ENCODE measurements at places on chromosomes 5 and 9.

DNA sequence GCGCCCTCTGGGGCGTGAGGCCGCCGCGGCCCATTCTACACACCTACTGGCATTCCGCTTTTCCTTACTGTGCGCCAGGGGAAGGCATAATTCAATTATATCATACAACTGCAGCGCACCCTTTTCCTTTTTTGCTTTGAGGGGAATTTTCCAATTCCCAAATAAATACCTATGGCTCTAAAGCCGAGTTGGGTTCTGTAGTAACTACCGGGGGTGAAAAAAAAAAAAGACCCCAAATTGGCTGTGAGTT lies 34.1 kb upstream of the NFIB start:
- H3K36me3 ChIP-seq: no peaks in the 10 kb centered on the region
- no peak overlapping the region for H3K27ac ChIP-seq
- no peak for DNase-seq

DNA sequence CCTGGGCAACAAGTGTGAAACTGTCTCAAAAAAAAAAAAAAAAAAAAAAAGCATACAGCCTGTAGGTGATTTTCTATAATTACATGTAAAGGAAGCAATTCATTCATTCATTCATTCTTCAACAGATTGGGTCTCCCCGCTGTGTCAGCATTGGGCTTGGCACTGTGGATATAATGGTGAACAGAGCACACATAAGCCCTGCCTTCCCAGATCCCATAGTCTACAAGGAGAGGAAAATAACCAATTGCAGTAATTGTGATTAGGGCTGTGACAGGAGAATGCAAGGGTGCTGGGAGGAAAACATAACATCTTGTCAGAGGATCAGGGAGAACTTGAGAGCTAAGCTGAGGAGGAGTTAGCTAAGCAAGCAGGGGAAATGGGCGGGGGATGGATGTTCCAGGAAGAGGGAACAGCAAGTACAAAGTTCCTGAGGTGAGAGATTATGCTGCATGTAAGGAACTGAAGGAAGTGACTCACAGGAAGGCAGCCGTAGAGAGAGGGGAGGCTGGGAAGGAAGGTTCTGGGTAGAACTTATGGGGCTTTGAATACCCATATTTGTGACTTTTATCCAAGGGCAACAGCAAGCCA lies 24.0 kb upstream of the KLF9 start:
- H3K4me3 ChIP-seq: no peak overlapping the region
- H3K27ac ChIP-seq: no peak overlapping the region
- H3K4me1 ChIP-seq: no peaks in the 10 kb centered on the region

GRCh38 chr5:116564756-116565490 lies 9.7 kb downstream of the SEMA6A start:
- no peak for DNase-seq
- no peaks in the 10 kb centered on the region for H3K36me3 ChIP-seq
- no peak overlapping the region for H3K27ac ChIP-seq
- H3K4me3 ChIP-seq: no peak overlapping the region
- no peaks in the 10 kb centered on the region for H3K27me3 ChIP-seq

DNA sequence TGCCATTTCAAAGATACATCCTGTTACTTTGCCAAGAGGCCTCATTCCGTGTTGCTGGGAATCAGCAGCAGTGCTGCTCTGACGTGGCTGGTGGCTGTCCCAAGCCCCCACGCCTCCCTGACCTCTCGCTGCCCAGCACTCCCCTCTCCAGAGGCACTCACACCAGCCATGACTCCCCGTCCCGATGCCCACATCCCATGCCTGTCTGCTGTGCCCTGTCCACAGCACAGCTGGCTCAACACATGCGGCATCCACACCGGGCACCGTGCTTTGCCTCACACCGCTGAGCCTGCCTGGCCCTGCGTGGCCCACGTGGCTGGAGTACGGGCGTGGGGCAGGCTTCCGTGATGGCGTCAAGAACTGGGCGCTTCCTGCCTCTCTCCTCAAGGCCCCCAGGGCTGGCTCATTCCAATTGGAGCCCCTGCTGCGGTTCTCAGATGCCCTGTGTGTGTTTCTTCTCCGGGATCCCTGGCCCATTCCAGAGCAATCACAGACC lies 7.8 kb upstream of the LCN1 start:
- no peaks in the 10 kb centered on the region for H3K4me1 ChIP-seq
- DNase-seq: no peak
- no peak overlapping the region for H3K4me3 ChIP-seq
- no peaks in the 10 kb centered on the region for H3K36me3 ChIP-seq
- H3K27me3 ChIP-seq: no peaks in the 10 kb centered on the region

- no peak overlapping the region for H3K27ac ChIP-seq
- H3K4me3 ChIP-seq: no peak overlapping the region
- H3K27me3 ChIP-seq: no peaks in the 10 kb centered on the region
- no peaks in the 10 kb centered on the region for H3K4me1 ChIP-seq
- no peaks in the 10 kb centered on the region for H3K36me3 ChIP-seq
Observed at GRCh38 chr5:172444110-172444510, 10.2 kb downstream of the SH3PXD2B start.

DNA sequence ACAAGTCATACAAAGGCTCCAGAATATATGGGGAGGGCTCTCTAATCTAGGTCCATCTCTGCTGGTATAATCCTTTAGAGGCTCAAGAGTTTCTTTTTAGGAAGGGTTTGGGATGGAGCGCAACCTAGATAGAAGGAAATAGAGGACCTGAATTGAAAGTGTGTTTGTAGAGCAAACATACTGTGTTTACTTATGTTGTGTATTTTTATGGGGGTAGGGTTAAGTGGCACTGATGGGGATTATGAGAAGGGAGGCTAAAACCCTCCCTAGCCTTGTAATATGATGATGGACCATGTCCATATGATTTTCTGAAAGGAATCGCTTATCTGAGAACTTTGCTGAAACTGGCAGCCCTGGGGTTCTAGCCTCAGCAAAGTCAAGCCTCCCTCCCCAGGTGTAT lies 4.4 kb upstream of the ELL2 start:
- no peak overlapping the region for H3K27ac ChIP-seq
- no peak overlapping the region for H3K4me3 ChIP-seq

DNA sequence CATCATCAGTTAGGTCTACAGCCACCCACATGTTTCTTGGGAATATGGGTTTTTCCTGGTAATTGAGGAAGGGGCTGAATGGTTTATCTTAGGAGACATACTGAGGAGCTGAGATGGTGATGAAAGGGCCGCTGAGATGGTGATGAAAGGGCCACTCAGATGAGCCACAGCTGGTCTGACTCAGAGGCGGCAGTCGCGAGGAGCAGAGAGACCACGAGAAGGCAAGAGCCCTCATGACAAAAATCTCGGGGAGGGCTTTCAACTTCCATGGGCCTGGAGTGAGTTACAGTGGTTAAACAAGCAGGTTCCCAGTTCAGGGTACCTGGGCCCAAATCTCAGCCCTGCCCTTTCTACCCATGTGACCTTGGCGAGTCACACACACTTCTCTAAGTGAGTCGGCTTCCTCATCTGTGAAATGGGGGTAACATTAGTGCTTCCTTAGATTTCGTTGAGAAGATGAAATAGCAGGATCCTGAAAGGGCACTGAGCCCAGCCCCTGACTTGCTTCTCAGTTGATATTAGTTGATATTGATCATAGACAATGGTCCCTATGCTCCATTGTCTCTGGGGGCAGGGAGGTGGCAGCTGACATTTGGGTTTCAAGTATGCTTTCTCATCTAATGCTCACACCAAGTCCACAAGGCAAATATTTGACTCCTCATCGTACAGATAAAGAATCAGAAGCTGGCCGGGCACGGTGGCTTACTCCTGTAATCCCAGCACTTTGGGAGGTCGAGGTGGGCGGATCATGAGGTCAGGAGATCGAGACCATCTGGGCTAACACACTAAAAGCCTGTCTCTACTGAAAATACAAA lies 169.5 kb downstream of the RGS3 start:
- no peaks in the 10 kb centered on the region for H3K27me3 ChIP-seq
- H3K27ac ChIP-seq: no peak overlapping the region
- H3K4me1 ChIP-seq: no peaks in the 10 kb centered on the region
- no peaks in the 10 kb centered on the region for H3K36me3 ChIP-seq
- H3K4me3 ChIP-seq: no peak overlapping the region
- no peak for DNase-seq

- no peak for DNase-seq
- no peaks in the 10 kb centered on the region for H3K27me3 ChIP-seq
- no peak overlapping the region for H3K4me3 ChIP-seq
- H3K27ac ChIP-seq: no peak overlapping the region
- no peaks in the 10 kb centered on the region for H3K4me1 ChIP-seq
Observed at GRCh38 chr5:175627005-175627404, 30.9 kb upstream of the HRH2 start.

- no peaks in the 10 kb centered on the region for H3K27me3 ChIP-seq
- no peak for DNase-seq
- H3K4me1 ChIP-seq: peaks cover 33% of the 10 kb centered on the region
- H3K4me3 ChIP-seq: no peak overlapping the region
- H3K36me3 ChIP-seq: peaks cover 52% of the 10 kb centered on the region
Observed at GRCh38 chr5:179612577-179613459, 10.7 kb downstream of the HNRNPH1 start.

- DNase-seq: no peak
- no peak overlapping the region for H3K27ac ChIP-seq
- H3K4me1 ChIP-seq: peaks cover 4% of the 10 kb centered on the region
- H3K36me3 ChIP-seq: no peaks in the 10 kb centered on the region
- peaks cover 33% of the 10 kb centered on the region for H3K27me3 ChIP-seq
- no peak overlapping the region for H3K4me3 ChIP-seq
Observed at GRCh38 chr9:967903-968641, 8.4 kb upstream of the DMRT3 start.

GRCh38 chr9:78306222-78307076 lies 9.5 kb downstream of the PSAT1 start:
- no peaks in the 10 kb centered on the region for H3K36me3 ChIP-seq
- DNase-seq: no peak
- H3K4me3 ChIP-seq: no peak overlapping the region
- H3K4me1 ChIP-seq: no peaks in the 10 kb centered on the region

DNA sequence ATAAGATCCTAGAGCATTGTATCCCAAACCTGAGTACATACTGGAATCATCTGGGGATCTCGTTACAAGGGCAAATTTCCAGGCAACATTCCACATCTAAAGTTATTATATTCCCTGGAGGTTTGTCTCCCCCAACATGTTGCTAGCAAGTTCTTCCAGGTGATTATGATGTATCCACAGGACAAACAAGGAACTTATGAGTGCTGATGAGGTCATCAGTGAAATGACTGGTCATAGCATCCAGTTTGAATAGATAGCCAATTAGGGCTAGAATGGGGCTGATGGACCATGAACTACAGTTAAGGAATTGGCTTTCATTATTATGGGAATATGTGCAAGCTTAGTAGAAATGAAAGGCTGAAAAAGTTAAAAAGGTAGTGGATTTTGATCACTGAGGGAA lies 115.2 kb downstream of the CWC27 start:
- no peaks in the 10 kb centered on the region for H3K27me3 ChIP-seq
- no peaks in the 10 kb centered on the region for H3K4me1 ChIP-seq
- DNase-seq: no peak
- H3K4me3 ChIP-seq: no peak overlapping the region
- H3K36me3 ChIP-seq: no peaks in the 10 kb centered on the region
- no peak overlapping the region for H3K27ac ChIP-seq
